ENCODE measurements at places on chromosomes 6 and 20. TPM values are rescaled to one million over a fixed set of nuclear protein-coding genes. Genes with fewer than 3 reads are reported as not detected.

GRCh38 chr6:30591008-30591407, 19.8 kb downstream of the ABCF1 start:
- peak; percentile 75 for DNase-seq

DNA sequence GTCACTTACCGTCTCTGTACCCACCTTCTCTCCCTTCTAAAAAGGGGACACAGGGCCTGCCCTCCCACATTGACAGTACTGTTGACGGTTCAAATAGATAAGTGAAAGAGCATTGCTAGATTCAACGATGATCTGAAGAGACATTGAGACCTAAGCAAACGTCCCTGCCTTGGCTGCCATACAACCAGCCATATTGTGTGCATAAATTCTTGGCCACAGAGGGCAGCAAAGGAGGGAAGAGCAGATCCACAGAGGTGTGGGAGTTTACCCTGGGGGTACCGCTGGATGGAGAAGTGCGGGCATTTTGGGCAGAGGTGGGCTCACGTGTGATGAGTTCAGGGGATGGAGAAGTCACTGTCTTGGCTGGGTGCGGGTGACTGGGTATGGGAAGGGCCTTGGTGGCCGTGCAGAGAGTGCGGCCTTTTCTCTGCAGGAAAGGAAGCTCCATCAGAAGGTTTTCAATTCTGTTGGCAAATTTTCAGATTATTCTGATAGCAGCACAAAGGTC, 85.6 kb downstream of the POPDC3 start:
- DNase-seq, result no peak

GRCh38 chr6:156686995-156687788, 90.0 kb upstream of the ARID1B start:
- DNase-seq, result peak; percentile 94

GRCh38 chr6:148544421-148544820, 201.8 kb downstream of the SASH1 start:
- no peak for DNase-seq

- DNase-seq, result peak; percentile 57
These were observed 187.4 kb upstream of the PROKR2 start for GRCh38 chr20:5504061-5504739.

GRCh38 chr6:168590406-168590805, 149.4 kb downstream of the SMOC2 start:
- no peak for DNase-seq

DNA sequence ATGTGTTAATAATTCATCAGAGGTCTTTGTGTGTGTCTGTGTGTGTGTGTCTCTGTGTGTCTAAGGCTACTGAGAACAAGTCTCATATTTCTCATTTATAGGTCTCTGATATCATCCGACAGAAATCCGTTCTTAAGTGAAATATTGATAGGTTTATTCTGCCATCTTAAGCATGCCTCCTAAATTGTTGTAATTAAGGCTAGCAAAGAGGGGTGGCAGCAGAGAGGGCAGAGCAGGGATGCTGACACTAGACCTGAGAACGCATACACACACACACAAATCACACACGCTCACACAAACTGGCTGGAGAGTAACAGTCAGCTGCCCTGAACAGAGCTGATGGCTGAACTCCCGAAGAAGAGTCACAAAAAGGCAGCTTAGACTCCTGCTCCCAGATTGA, 84.9 kb upstream of the LRFN2 start:
- DNase-seq, result no peak

Gene IL20RA
- total RNA-seq, result 39.5 TPM

Gene MLIP
- total RNA-seq, result 0.18 TPM

- no peak for DNase-seq
These were observed 6.9 kb upstream of the NSFL1C start for GRCh38 chr20:1473246-1474220.

- DNase-seq, result no peak
These were observed 10.4 kb downstream of the CHRNA4 start for GRCh38 chr20:63350597-63351325.

Gene ULBP2
- 3.0 TPM for total RNA-seq

DNA sequence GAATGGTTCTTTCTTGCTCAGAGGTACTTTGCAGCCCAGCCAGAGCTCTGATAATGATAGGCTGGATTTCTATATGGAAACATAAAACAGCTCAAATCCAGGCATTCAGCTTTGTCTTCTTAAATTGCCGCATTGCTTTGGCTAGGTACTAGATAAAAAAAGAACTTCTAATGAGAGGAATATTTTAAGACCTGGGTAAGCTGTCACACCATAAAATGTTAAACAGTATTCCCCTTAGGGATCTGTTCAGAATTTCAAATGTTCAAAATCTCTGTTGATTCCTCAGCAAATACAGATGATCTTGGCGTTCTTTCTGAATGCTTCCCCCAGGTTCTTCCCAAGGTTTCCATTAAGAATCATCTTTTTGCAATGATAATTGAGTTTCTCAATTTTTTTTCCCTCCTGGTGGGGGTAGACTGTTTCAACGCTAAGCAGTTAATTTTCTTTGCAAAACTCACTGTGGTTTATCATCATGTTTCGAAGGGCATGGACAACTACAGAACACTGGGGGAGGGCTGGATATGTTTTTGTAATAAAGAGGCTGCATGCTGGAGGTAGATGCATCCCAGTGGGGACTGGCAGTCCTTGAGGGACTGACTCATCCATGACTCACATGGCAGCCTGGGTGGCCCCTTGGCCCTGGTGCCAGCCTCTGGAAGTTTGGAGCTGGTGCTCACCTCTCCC, 31.0 kb downstream of the TIAM2 start:
- peak; percentile 26 for DNase-seq

Gene SNAP25
- total RNA-seq, result 16.3 TPM

Gene ELOVL2
- 0.31 TPM for total RNA-seq

Gene GPSM3
- 33.9 TPM for total RNA-seq

Gene TBX18
- 84.1 TPM for total RNA-seq

GRCh38 chr6:125886021-125886420, 70.5 kb upstream of the HINT3 start:
- DNase-seq, result no peak
